Stimulated activated CD8-positive, alpha-beta memory T cell treated with anti-CD3 and anti-CD28 coated beads, Interleukin-2, amount 100 ng/mL, for 1 hour (primary cell): ENCODE measurements at places on chromosomes 3 and 15.

DNA sequence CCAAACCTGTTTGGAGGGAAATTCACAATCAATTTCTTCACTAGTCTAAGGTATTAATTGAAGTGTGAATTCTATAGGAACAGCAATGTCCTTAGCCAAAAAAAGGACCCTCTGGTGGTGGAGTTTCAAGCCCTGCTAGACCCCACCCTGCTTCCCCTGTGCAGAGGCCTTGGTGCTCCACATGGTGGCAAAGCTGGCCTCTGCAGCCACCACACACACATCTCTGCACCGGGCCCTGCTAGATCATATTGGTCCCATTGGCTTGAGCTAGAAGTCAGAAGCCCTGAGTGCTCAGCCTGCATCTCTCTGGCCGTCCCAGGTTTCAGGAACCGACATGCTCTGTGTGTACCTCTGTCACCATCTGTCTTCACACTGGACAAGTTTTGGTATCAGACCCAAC, 220.9 kb upstream of the TRIM42 start:
- DNase-seq = no peak

- DNase-seq = no peak
Observed at GRCh38 chr3:156793851-156794250, 32.3 kb upstream of the LEKR1 start.

GRCh38 chr3:167731393-167731792, 3.3 kb downstream of the PDCD10 start:
- no peak for DNase-seq

GRCh38 chr3:179825527-179826246, 172.8 kb downstream of the USP13 start:
- DNase-seq = no peak

DNA sequence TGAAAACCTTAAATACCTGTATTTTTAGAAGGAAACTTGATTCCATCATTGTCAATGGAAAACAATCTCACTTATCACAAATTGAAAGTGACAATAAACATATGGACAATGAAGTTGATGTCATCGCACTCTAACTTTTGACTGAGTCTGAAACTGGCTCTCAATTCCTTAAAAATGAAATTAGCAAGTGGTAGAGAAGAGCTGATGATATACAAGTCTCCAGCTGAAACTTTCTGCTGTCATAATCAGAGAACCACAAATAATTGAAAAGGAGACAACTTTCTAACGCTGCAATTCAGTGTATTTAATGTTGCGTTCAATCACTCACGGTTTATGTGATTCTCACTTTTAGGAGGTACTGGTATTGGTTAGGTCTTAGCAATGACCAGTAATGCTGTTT, 37.5 kb downstream of the EPHB1 start:
- DNase-seq = no peak

- no peak for DNase-seq
Observed at GRCh38 chr3:192980632-192981031, 63.0 kb upstream of the MB21D2 start.

GRCh38 chr15:95935852-95936251, 394.6 kb upstream of the NR2F2 start:
- no peak for DNase-seq

- DNase-seq = no peak
Observed at GRCh38 chr3:157290766-157291165, 130.8 kb upstream of the CCNL1 start.

- DNase-seq = peak; percentile 51
Observed at GRCh38 chr3:16884748-16885592, at the start of gene PLCL2. TSS of gene PLCL2 (plus strand) at chr3:16884955. CDS start at chr3:16885040, 85 bp downstream.

- no peak for DNase-seq
Observed at GRCh38 chr3:30122359-30122758, 484.0 kb upstream of the TGFBR2 start.

GRCh38 chr3:46934072-46934471, 42.5 kb downstream of the CCDC12 start:
- no peak for DNase-seq

DNA sequence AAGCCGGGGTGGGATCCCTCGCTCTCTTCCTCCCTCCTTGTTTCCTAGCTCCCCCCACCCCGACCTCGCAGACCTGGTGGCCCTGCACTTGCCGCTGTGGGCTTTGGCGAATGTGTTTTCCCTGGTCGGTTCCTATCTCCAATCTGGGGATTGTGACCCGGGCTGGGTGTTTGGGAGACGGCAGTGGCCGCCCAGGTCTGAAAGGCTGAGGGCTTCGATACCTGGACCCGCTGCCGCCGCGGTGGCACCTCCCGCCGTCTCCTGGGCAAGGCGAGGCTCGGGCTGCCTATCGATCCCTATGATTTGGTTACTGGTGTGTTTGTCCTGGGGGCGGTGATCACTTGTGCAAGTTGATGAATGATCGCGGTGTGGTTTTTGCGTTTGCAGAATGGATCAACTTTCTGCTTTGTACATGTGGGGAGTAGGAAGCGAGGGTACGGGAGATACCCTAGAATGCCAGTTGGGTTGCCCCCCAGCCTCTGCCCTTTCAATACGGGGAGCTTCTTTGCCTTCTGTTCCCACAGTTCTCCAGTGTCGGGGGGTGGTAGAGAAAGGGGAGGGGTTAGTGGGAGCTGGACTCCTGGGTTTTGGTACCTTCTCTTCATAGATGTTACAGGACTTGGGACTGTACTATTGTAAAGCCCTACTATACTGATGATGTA, 3.0 kb downstream of the BBX start:
- no peak for DNase-seq

- no peak for DNase-seq
Observed at GRCh38 chr3:22730701-22731100, 472.4 kb upstream of the UBE2E2 start.

- no peak for DNase-seq
Observed at GRCh38 chr3:32969656-32970055, 18.2 kb downstream of the CCR4 start.

- no peak for DNase-seq
Observed at GRCh38 chr15:100601617-100602063, 344 bp downstream of the LINS1 start.

- DNase-seq = no peak
Observed at GRCh38 chr3:172467170-172467824, 19.0 kb upstream of the GHSR start.

- no peak for DNase-seq
Observed at GRCh38 chr3:56826831-56827722, 25.3 kb upstream of the ARHGEF3 start.

- DNase-seq = no peak
Observed at GRCh38 chr15:83163032-83163431, 44.6 kb downstream of the HDGFL3 start.

DNA sequence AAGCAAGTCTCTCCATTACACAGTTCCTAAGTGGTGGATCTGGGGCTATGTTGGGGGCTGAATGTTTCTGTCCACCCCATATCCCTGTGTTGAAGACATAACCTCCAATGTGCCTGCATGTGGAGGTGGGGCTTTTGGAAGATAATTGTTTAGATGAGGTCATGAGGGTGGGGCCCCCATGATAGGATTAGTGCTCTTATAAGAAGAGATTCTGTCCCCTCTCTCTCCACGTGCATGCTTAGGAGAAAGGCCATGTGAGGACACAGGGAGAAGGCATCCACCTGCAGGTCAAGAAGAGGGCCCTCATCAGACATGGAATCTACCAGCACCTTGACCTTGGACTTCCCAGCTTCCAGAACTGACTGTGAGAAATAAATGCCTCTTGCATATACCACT, 231.0 kb upstream of the CHRNA7 start:
- no peak for DNase-seq

DNA sequence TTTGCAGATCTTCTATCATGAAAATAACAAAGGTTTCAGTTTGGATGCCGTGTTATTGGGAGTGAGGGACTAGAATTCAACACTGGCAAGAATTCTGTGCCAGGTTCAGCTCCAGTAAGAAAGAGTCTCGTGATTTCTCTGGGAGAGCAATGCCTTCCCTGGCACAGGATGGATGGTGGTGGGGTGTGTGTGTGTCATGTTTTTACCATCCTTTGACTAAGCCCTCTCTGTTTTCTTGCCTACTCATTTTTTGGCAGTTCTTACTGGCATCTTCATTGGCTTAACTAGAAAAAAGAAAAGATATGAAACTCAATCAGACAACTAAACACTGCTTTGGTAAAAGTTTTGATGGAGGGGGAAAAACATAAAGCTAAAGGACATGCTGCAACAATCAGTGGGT, 86.6 kb downstream of the FMN1 start:
- DNase-seq = no peak

DNA sequence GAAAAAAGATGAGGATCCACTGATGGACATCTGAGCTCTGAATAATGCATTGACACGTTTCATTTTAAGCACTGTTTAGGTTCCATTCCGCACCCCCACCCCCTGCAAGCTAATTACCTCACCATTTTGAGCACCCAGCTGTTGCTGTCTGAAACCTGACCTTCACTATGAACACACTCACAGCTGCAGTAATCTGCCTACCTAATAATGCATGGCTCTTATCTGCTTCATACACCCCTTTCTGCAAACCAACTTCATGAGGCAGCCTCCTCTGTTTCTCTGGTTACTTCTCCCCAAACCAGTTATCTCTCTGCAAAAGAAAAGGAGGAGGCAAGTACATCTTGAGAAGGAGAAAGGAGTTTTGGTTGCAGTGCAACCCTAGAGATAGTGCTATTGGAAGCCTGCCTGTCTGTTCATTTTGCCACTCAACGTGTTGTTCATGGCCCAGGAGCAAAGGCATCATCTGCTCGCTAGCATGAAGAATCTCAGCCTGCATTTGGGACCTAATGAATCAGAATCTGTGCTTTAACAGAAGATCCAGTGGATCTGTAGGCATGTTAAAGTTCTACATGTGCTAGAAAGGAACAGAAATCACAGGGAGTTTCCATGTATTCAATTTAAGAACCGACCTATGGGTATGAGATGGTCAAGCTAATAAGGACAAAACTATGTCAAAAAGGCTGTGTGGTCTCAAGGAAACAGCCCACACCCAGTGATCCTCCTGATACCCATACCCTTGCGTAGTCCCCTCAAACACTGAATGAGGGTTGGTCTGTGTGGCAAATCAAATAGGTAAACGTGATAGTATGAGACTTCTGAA, 87.2 kb downstream of the MB21D2 start:
- no peak for DNase-seq

DNA sequence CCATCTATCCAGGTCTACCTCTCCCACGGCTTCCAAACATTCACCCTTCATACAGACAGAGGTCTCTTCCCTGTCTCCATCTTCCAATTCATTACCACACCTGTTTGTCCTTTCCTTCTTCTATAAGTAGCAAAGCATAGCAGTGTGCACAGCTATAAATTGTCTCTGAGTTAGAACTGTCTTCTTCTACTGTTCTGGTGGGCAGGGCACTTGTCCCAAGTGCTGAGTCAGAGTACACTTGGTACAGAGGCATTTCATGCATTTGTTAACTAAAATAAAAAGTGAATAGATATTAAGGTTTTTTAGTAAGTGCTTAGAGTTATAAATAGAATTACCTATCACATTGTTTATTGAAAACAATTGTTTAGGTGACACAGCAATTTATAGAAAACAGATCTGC, 150.1 kb upstream of the CCDC54 start:
- no peak for DNase-seq

DNA sequence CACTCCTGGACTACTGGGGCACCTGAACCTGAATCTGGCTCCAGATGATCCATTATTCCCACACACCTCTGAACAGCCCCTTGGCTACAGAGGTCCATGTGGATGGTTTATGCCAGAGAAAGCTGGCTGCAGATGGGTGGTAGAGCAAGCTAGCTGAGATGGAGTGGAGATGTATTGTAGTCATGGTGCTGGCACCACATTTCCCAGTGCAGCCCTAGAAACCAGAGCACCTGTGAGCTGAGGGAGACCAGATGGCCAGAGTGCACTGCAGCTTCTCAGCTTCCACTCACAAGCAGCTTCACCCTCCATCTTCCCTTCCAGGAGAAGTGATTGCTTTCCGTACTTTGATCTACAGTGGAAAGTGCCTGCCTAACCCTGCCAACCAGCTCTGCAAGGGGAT, 29.9 kb downstream of the RBP1 start:
- no peak for DNase-seq

GRCh38 chr3:66018057-66019033, 20.4 kb downstream of the MAGI1 start:
- DNase-seq = no peak

DNA sequence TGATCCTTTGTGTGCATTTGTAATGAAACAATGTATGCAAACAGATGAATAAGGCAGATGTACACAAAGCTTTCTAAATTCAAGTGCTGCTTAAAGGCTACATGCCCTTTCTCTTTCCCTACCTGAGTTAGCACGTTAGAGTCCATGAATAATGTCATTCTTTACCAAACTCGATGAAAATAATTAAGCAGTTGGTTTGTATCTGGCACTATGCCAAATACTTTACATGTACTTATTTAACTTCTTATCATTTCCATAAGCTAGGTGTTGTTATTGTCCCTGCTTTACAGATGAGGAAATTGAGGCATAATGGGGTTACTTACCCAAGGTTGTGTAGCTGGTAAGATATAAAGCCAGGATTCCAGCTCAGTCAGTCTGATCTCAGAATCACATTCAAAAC, 2.4 kb downstream of the GPR171 start:
- no peak for DNase-seq

DNA sequence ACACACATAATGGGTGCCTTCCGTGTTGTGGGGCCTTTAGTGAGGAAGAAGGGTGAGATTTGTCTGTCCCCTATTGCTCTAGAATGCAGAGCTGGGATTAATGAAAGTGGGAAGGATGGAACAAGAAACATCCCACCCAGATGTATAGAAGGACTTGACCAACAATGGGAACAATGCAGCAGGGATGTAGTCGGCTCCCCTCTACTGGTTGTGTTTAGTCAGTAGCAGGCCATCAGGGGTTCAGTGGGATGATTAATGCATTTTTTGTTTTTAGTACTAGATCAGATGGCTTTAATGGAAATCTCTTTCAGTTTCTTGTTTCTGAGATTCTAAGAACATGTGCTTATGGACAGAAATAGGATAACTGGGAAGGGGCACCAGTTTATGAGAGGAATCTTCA, 156.0 kb upstream of the ROPN1 start:
- no peak for DNase-seq

GRCh38 chr3:174325834-174326700, 533.1 kb upstream of the NAALADL2 start:
- no peak for DNase-seq

DNA sequence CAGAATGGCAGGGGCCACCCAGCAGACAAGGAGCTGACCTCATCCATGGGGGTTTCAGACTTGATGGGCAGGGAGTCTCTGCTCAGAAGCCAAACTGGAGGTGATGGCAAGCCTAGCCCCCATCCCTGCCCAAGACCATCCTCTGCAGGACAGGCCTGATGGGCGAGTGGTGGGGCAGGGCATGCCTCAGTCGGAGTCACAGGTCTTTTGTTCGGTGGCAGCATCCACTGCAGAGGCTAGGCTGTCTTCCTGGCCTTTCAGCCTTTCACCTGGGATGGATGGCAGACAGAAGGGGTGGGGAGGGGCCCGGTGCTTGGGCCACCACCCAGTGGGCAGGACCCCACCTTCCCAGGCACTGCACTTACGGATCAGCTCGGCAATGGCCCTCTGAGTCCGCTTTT, 44.4 kb downstream of the PTH1R start:
- no peak for DNase-seq
